ENCODE measurements at places on chromosomes 2 and 18. TPM values are rescaled to one million over a fixed set of nuclear protein-coding genes. Genes with fewer than 3 reads are reported as not detected.

DNA sequence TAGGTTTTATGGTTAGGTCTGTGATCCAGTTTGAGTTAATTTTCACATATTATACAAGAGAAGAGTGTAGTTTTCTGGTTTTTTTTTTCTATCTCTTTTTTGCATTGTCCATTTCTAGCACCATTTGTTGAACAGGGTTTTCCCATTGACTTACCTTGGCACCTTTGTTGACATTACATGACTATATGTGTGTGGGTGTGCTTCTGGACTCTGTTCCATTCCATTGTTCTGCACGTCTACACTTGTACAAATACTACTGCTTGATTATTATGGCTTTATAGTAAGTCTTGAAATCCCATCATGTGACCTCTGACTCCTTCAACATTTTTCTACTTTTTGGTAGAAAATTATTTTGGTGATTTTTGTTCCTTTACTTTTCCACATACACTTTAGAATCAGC is 38.7 kb downstream of the UBE2F start:
- no peak for DNase-seq

DNA sequence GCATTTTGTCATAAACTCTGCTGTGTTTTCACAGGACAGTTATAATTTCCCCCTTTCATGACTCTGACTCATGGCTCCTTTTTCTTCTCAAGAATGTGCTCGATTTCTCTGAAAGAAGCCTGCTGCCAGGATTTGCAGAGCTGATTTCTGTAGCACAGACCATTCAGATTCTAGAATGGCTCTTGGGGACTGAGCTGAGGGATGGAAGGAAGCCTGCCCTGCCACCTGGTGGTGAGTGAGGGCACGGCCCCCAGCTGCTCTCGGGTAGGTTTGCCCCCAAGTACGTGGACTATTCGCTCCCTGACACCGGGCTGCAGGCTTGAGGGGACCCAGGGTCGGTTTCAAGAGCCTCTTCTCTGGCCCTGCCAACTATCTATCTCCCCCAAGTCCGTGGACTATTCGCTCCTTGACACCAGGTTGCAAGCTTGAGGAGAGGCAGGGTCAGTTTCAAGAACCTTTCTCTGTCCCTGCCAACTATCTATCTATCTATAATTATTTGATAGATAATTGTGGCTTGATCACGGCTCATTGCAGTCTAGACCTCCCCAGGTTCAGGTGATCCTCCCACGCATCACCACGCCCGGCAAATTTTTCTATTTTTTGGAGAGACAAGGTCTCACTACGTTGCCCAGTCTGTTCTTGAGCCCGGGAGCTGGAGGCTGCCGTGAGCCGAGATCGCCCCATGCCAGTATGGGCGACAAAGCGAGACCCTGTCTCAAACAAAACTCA is 1.4 kb upstream of the SMYD5 start:
- peak; percentile 66 for DNase-seq

GRCh38 chr2:18284331-18284730 is 276.1 kb downstream of the RDH14 start:
- no peak for DNase-seq

- DNase-seq: no peak
Measured at GRCh38 chr18:74154716-74155115, 6.4 kb downstream of the TIMM21 start.

Gene MC5R
- not detected for total RNA-seq

Gene ANKRD53
- total RNA-seq: not detected

All from Peyer's patch (tissue), 4 donors.